ENCODE measurements at places on chromosomes 16 and 17. TPM values are rescaled to one million over a fixed set of nuclear protein-coding genes. Genes with fewer than 3 reads are reported as not detected.

PDE6G gene
- total RNA-seq: 0.53 TPM

GGT6 gene
- total RNA-seq: 187 TPM

HOXB5 gene
- not detected for total RNA-seq

DNA sequence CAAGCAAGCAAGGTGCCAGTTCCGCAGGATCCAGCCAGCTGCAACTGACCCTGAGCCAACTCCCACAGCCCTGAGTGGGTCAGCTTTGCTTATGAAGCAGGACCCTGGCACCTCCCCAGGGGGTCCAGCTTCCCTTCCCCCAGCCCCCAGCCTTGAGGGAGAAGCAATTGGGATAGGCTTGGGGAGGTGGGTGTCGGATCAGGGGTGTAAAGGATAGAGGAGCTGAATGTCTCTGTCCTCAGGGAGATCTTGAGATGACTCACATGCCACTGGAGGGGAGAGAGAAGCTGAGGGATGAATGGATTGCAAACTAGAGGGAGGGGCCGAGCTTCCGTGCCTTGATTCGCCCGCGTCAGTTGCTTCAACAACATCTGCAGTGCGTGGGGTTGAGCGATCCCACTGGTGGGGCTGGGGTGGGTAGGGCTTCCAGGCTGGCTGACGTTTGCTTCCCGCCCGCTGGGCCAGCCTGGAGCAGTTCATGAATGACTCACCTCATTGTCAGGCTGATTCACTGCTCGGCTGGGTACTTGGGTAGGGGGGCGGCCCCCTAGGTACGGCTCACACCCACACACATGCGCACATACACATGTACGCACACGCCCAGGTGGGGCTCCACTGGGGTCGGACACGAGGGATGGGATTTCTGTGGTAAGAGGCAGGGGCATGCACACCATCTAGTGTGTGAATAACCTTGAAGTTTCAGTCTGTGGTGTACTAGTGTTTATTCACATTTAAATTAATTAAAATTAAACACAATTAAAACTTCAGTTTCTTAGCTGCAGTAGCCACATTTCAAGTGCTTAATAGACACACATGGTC is 3.6 kb upstream of the HROB start:
- peak; percentile 93 for DNase-seq

DNA sequence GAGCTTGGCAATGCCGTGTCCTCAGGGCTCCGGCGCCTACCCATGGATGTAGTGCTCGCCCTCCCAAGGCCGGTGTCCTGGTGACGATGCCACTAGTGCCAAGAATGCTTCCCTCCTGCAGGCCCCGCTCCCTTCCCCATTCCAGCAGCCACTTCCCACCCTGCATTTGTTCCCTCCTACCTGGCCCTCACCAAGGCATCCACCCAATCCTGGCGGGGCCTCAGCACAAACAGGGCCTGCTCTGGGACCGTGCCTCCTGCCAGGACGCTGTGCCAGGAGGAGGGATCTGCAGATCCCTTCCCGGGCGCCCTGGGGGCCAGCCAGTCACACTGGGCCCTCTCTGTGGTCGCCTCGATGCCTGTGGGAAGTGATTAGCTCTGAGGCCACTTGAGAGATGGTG is 25.1 kb downstream of the ABR start:
- no peak for DNase-seq

- no peak for DNase-seq
Measured at GRCh38 chr17:20033415-20033814, 24.3 kb downstream of the SPECC1 start.

- no peak for DNase-seq
Measured at GRCh38 chr16:80161799-80162739, 378.7 kb upstream of the DYNLRB2 start.

GRCh38 chr17:10156599-10156947 is 41.8 kb downstream of the GAS7 start:
- no peak for DNase-seq

DNA sequence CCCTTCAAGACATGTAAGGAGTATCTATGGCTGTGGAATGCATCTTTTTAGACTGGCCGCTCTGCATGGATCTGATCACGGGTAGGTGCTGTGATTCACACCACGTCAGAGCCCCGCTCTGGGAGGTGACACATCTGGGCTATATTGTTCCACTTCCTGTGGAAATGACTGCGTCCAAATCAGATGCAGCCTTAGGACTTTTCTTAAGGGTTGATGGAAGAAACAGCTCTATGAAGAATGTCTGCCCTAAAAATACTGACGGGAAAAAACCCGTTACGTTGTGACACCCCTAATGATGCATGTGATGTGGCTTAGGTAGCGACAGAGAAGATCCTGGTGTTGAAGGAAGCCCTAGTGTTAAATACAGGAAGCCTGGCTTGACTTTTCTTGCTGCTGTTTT is 12.2 kb downstream of the BANP start:
- DNase-seq: no peak

- DNase-seq: peak; percentile 44
Measured at GRCh38 chr16:50299508-50300105, 33.3 kb downstream of the ADCY7 start.

DNA sequence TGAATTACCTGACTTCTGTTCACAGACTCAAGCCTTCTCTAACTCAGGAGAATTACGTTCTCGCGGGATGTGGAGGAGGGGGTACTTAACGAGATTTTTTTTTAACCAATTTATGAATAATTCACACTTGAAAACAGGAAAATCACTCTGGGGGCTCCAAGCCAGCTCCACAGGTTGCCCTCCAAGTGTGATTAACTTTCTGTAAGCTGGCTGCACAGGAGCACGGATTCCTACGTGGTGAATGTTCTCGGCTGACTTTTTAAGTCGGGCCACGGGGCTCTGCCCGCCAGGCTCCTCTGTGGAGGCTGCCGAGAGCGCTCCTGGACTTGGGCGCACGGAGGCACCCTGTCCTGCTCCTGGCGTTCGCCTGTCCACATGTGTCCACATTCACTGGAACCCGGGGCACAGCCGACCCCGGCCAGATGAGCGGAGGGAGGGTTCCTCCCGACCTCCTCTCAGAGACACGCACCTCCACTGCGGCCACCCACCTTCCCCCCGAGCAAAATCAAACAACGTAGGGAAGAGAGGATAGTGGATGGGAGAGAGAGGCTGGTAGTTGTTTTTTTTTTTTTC is 147.1 kb upstream of the CHMP6 start:
- DNase-seq: peak; percentile 47

DNA sequence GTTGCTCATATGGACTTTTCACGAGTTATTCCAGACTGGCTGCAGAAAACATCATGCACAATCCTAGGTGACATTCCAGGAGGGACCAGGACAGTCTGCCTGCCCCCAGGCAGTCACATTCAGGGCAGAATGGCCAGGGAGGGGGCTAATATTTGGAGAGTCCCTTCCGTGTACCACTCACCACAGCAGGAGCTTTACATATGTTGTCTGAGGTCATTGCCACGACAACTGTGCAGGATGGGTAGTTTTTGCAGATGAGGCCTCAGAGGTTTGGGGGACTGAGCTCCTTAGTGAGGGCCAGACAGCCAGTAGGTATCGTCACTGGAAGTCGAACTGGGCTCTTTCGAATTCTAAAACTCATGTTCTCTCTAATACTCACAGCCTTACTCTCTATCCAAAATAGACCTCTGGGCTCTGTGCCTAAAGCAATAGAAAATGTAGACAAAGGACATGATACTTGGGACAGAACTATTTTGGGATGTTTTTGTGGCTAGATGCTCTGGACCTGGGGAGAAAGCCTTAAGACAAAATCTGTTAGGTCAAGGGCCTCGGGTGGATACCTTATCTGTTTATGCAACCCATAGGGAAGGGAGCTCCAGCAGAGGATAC is 338.5 kb downstream of the MAF start:
- DNase-seq: no peak

DNA sequence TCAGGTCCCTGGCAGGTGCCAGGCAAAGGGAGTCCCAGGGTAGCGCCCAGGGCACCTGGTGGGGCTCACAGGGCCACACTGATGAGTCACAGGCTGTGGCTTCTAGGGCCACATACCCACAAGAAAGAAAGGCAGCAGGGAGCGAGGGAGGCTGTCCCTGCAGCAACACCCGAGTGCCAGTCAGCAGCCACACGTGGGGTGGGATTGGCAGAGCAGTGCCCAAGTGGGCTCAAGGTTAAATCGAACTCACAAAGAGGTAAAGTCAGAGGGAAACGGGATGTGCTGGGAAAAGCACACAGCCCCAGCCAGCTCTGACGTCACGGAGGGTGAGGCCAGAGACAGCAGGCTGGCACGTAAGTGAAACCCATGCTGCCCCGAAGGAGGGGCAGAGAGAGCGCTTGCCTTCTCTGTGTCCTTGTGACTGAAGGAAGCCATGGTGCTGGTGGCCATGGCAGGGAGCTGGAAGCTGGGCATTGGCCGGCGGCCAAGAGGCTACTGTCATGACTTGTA is 33.8 kb downstream of the FA2H start:
- no peak for DNase-seq

GRCh38 chr16:71424626-71425025 is 17.2 kb downstream of the TLE7 start:
- no peak for DNase-seq

DNA sequence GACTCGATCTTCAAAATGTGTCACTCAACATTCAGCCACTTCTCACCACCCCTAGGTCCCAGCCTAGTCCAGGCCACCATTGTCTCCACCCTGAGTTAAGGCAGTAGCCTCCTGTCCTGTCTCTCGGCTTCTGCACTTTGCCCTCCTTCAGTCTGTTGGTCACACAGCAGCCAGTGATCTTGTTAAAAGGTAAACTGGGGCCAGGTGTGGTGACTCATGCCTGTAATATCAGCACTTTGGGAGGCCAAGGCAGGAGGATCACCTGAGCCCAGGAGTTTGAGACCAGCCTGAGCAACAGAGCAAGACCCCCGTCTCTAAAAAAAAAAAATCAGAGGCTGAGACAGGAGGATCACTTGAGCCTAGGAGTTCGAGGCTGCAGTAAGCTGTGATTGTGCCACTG is 25.8 kb downstream of the WWP2 start:
- no peak for DNase-seq

- no peak for DNase-seq
Measured at GRCh38 chr17:82310877-82311276, 6.5 kb downstream of the CD7 start.

DNA sequence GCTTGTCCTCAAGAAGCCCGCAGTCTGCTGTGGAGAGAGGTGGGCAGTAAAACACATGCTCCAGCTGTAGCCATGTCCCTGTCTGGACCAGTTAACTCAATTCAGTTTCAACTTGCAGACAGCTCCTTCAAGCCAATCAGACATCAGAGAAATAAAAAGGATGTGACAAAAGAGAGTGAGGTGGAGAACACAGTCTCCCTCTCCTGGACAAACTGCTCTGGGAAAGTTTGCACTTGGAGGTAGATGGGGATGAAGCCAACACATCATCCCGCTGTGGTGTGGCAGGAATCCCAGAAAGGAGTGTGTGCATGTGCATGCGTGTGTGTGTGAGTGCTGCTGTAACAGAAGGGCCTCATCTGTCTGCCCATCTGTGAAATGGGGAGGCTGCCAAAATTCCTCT is 358.6 kb upstream of the ASIC2 start:
- no peak for DNase-seq

GRCh38 chr16:89360760-89361435 is 129.5 kb downstream of the ANKRD11 start:
- DNase-seq: no peak

GRCh38 chr17:65467156-65467555 is 94.3 kb downstream of the AXIN2 start:
- no peak for DNase-seq
